T-helper 1 cell (primary cell): ENCODE measurements at places on chromosomes 2 and 18.

GRCh38 chr18:44724105-44724778 lies 43.6 kb downstream of the SETBP1 start:
- no peak for DNase-seq

GRCh38 chr2:71736986-71737385 lies 283.6 kb downstream of the DYSF start:
- no peak for DNase-seq

DNA sequence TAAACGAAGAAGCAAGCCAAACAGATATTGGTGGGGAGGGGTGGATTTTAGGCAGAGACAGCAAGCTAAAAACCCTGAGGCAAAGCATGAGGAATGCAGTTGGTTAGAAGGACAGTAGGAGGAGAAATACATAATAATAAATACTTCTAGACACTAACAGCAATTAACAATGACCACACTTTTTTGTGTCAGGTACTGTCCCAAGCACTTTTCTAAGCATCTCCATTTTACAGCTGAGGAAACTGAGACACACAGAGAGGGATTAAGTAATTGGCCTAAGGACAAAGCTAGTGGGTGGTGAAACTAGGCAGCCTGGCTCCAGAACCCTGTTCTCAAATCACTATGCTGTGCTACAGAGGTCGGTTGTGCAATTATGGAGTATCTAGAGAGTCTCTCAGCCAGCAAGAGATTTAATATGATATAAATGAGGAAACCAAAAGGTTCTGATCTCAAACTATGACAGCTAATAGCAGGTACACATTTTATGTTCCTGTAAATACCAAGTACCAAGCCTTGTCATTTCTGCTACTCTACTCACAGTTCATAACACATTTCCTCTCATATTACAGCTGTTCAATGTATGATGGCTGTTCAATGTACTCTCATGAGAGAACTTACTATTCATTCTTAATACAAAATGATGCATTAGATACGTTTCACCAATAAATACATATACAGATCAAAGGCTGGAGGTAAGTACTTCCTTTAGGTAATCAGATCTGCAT lies 5.3 kb downstream of the MAP4K3 start:
- no peak for DNase-seq

DNA sequence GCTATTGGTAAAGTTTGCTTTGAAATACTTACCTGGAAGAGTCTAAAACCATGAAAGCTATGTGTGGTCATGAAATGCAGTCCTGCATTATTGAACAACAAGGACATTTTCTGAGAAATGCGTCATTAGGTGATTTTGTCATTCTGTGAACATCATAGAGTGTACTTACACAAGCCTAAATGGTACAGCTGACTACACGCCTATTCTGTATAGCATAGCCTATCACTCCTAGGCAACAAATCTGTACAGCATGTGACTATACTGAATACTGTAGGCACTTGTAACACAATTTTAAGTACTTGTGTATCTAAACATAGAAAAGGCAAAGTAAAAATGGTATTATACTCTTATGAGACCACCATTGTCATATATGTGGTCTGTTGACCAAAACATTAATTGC lies 8.1 kb downstream of the FAM171B start:
- DNase-seq: no peak

DNA sequence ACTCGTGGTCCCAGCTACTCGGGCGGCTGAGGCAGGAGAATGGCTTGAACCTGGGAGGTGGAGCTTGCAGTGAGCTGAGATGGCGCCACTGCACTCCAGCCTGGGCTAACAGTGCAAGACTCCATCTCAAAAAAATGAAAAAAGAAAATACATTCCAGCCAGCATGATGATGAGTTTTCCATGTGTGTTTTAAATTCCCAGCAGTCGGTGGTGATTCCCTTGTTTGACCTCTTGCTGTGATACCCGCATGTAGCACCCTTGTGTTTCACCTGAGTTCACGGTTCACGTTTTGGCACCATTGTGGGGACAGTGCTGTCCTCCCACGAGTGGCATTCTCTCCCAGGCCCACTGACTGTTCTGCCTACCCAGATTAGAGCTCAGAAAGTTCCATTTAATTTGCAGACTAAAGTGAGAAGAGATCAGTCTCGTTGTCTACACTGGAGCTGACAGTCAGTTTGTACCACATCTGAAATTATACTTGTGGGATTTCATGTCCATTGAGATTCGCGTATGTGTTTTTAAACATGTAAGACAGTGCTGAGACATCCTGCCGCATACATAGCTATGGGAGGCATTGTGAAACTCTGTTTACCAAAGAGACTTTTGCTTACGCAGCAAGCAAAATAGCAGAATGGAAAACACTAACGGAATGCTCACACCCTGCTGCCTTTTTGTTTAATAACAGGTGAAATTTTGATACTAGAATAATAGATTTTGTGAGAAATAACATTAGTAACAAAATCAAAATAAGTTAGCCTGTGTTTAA lies 157.1 kb downstream of the GBX2 start:
- no peak for DNase-seq

DNA sequence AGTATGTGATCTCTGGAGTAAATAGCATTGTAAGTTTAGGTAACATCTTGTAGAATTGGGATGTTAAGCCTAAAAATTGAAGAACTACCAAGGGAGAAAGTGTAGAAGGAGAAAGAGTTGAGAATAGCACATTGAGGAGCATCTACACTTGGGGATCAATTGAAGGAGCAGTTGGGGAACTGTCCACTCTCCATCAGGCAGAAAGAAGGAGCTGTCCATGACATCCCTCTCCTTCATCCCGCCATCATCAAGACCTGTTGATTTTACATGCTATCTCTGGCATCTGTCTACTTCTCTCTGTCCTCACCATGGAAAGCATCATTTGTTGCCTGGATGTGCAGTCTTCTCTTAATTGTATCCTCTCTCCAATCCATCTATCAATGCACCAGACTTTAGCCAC lies 87.8 kb downstream of the CCDC141 start:
- DNase-seq: no peak

- DNase-seq: no peak
Observed at GRCh38 chr2:174477759-174478158, 9.1 kb downstream of the GPR155 start.

GRCh38 chr18:79983253-79983652 lies 5.1 kb downstream of the TXNL4A start:
- DNase-seq: no peak

DNA sequence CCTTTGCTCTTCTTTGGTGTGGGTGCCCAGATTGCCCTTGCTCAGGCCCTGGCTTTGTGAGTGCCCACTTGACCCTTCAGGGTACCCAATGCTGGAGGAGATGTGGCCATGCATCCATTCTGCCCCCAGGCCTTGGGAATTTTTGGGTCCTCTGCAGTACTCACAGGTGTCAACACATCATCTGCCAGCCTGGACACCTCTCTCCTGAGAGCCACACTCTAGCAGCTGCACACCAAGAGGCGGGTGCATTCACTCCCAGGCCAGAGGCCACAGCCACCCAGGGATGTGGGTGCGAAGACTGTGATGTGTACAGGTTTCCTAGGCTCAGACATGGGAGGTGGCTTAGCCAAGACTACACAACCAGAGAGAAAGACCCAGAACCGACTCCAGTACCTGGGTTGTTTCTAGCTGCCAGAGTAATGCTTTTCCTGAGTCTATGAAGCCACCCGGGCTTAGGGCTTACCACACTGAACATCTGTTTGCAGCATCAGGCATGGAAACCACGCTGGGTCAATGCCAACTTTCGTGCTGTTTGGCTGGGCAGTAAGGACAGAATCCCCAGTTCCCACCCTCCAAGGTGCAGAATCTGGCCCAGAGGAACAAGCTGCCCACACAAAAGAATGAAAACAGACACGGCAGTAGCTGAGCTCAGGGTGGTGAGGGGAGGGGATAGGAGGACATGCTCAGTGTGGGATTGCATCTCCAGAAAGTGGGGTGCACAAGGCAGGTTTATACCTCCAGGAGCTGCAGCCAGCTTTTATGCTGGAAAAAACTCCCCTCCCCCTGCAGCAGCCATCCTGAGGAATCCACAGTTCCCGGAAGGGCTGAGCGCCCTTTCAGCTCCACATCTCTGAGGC lies 40.1 kb downstream of the KCNF1 start:
- DNase-seq: no peak

- DNase-seq: no peak
Observed at GRCh38 chr18:3717376-3718025, 267.5 kb downstream of the TGIF1 start.

- no peak for DNase-seq
Observed at GRCh38 chr18:12777500-12777944, 74.7 kb downstream of the PSMG2 start.

DNA sequence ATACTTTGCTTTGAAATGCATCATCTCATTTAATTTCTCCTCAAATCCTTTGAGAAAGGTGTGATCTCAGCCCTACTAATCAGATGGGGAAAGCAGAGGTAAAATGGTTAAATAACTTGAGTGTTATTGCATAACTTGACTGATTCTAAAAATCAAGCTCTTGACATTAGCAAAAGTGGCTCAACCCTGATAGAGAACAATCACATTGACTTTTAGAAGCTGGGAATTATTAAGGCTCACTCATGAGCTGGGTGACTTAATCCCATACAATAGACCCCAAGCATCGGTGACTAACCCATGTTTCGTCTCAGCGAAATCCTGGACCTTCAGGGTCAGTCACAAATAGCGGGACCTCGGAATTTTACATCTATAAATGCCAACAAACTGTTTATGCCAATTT lies 378.9 kb downstream of the NBAS start:
- DNase-seq: no peak

GRCh38 chr2:1591461-1591770 lies 152.9 kb downstream of the PXDN start:
- no peak for DNase-seq

DNA sequence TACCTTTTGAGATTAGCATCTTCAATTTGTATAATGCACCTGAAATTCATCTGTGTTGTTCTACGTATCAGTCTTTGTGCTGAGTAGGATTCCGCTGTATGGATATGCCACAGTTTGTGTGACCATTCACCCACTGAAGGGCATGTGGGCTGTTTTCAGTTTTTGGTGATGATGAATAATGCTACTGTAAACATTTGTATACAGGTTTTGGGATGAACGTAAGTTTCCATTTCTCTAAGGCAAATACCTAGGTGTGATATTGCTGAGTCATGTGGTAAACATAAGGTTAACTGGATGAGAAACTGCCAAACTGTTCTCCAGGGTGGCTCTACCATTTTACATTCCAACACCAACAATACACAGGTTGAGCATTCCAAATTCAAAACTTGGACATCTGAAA lies 35.1 kb downstream of the CABYR start:
- no peak for DNase-seq

GRCh38 chr2:96265349-96265839 lies 403 bp downstream of the TMEM127 start:
- peak; percentile 38 for DNase-seq

DNA sequence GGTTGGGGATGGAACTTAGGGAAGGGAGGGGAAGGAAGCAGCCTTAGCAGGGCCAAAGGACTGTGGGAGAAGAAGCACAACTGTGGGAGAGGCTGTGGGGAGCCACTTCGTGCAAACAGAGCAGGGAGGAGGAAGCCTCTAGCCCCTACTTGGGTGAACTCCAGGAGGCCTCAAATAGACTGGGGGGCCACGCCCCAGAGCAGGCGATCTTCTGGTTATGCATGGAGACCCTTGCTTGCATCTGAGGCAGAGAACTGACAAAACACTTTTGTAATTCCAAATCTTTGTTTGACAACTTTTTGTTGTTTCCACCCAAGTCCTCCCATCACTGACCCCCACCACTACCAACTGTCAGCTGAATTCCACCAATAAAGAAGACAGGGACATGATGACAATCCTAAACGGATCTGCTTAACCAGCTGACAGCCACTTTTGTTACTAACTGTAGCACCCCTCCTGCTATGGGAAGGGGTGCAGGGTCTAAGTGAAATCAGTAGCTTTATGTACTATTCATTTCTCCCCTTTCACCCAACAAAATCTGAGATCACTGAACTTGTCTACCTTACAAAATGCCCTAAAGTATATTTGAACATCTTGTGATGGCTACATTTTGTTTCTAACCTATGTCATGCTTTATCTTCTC lies 80.5 kb upstream of the CPO start:
- DNase-seq: no peak

DNA sequence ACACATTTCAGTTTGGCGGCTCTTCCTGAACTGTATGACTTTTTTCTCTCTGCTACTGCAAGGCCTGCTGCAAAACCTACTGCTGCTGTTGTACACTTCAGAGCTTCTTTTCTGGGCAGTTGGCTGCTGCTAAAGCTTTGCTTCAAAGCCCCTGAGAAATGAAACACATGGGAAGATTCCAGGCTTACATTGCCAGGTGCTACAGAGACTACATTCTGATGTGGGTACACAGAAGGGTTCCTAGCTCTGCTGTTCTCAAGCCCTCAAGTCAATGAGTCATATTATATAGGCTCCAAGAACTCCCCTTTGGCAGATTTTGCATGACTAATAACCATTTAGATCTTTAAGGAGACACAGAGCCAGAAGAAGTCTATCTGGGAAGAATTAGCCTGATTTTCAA lies 12.9 kb upstream of the PGAP1 start:
- DNase-seq: no peak

DNA sequence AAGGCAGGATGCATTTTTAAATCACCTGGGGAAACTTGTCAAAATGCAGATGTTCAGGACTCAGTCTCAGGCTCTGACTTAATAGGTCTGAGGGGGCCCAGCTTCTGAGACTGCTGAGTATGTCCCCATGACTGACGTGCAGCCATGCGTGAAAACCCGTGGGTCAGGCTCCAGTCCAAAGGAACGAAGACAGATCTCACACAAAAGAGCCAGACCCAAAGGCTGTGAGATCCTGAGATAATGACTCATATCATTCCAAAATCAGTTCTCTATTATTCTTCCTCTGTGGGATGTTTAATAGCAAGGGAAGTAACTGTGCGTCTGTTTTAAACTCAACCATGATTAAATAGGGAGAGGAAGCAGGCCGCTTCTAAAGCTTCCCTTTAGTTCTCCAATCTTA lies 107.4 kb upstream of the ACAA2 start:
- no peak for DNase-seq

- DNase-seq: no peak
Observed at GRCh38 chr18:12317664-12318333, 9.8 kb downstream of the TUBB6 start.

DNA sequence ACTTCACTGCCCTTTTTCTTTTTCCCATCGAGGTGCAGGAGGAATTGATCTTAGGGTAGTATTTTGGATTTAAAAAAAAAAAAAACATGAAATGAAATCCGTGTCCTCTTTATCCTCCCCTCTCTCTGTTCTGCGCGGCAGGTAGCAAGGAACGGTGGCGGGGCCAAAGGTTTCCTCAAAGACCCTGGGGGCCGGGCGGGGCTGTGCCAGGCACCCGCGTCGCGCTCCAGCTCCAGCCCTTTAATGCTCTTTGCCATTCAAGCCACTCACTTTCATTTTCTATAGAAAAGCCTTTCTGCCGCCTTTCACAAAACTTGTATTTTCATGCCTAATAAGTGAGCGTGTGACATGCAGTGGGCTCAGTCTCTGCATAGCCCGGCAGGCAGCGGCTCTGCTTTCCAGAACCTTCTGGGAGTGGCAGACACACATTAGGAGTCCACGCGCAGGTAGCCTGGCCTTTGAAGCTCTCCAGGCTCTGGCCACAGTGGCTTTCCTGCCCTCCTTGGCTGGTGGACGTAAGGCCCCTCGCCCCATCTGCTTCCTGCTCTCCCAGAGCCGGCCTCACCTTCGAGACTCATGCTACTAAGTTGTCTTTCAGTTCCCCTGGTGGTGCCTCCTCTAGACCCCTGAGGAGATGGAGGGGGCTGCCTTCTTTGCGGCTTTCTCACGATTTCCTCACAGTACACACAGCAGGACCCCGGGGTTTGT lies 41.7 kb downstream of the AGAP1 start:
- no peak for DNase-seq
